ENCODE measurements at places on chromosomes 5 and 9.

DNA sequence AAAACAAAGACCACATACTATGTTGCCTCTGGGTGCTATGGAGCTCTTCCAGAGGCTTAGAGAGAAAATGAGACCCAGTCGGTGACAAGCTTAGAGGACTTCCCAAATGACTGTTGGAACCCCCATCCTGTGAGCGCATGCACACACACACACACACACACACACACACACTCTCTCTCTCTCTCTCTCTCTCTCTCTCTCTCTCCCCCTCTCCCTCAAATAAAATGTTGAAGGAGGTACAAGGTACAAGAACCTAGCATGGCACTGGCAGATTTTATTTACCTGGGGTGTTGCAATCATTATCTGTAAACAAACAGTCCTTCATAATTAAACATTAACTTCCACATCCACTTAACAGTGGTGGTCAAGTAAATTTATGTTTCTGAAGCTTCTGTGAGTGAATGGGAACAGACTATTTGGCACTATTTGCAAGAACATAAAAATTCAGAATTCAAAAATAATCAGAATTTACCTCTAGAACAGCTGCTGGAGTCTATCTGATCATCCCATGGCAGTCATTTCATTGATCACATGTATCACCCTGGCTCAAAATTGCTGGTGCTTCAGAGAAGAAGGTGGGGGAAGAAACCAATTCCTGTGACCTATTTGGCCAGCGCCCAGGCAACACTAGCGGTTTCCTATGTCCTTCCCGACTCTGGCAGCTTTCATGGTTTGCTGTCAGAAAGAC is 24.9 kb downstream of the TRPM3 start:
- no peak for DNase-seq

- no peak for DNase-seq
Measured at GRCh38 chr9:11973011-11973410, 720.2 kb upstream of the TYRP1 start.

- no peak for DNase-seq
Measured at GRCh38 chr9:114258866-114259797, 63.8 kb upstream of the ORM1 start.

DNA sequence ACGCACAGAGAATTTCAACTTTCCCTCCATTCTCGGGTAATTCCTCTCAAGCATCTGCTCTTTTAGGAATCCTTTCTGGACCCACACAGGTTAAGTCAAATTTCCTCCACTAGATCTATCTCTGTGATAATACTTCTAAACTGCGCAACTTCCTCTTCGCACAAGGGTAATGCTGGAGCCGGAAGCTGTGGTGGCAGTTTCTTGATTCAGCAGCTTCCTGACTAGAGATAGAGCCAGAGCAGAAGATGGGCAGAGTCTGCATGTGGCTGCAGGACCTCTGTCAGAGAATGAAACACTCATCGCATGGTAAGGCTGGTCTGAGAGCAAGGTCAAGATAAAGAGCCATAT is 11.1 kb upstream of the CDC42SE2 start:
- DNase-seq = peak; percentile 62

DNA sequence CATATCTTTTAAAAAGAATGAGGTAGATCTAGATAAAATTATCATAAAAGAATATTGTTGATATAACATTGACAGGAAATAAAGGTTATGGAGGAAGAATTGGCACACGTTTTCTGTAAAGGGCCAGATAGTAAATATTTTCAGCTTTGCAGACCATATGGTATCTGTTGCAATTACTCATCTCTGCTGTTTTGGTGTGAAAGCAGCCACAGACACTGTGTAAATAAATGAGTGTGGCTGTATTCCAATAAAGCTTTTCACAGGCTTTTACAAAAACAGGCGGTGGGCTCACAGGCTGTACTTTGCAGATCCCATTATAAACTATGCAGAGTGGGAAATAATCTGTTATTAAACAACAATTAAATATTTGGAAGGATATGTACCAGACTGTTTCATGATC is 87.4 kb downstream of the SGCD start:
- DNase-seq = no peak

- DNase-seq = no peak
Measured at GRCh38 chr9:37618817-37619216, 26.4 kb upstream of the TOMM5 start.

- DNase-seq = no peak
Measured at GRCh38 chr5:151408591-151409230, 38.7 kb upstream of the SLC36A1 start.

GRCh38 chr5:137144656-137145055 is 354.5 kb downstream of the SPOCK1 start:
- DNase-seq = no peak

- no peak for DNase-seq
Measured at GRCh38 chr5:178319541-178320041, 87.0 kb upstream of the PHYKPL start.

GRCh38 chr9:115743709-115744605 is 409.6 kb upstream of the PAPPA start:
- DNase-seq = no peak

DNA sequence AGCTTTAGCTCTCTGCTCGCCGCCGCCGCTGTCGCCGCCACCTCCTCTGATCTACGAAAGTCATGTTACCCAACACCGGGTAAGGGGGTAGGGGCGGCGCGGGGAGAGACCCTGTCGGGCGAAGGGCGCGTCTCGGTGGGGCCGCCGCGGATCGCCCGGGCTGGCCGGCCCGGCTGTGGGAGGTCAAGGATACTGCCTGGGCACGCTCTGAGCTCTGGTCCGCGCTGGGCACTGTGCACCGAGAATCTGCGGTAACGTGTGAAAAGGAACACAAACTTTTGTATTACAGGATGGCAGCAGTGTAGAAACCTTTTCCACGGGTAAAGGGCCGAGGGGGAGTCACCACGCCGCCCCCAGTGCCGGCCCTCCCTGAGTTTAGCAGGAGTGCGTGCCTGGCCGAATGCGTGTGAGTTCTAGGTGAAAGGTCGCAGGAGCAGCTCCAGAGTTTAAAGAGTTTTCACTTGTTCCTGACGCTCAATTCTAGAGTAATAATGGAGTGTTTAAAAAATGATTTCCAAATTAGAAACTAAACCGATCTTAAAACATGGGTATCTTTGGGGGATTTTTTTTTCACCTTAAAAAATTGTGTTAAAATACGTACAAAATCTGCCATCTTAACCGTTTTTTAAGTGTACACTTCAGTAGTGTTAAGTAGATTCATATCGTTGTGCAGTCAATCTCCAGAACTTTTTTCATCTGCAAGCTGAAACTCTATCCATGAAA is at the start of gene HSDL2:
TSS of gene HSDL2 (plus strand) at position 7 of the 723 bp plus-strand sequence. CDS start at position 63, 56 bp downstream.
- DNase-seq = no peak

- DNase-seq = no peak
Measured at GRCh38 chr9:14687042-14687719, 6.1 kb downstream of the ZDHHC21 start.

GRCh38 chr9:109735801-109736200 is 44.2 kb upstream of the PALM2AKAP2 start:
- DNase-seq = no peak

GRCh38 chr5:132420706-132421272 is 51.3 kb downstream of the SLC22A5 start:
- no peak for DNase-seq

DNA sequence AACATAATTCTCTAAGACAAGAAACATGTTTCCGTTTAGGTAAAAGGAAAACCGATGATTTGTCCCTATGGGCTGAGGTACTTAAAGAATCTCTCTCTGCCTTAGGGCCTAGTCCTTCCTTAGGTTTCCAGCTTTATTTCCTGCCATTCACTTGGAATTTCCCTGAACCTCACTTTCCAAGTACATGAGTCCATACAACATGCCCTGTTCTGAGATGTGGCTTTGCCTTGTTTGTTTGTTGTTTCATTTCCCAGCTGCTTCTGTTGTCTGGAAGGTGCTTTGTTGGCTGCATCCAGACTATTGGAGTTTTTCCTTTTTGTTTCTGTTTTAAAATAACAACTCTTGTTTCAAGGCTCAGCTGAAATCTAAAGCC is 95.2 kb downstream of the ALDH1A1 start:
- DNase-seq = no peak

DNA sequence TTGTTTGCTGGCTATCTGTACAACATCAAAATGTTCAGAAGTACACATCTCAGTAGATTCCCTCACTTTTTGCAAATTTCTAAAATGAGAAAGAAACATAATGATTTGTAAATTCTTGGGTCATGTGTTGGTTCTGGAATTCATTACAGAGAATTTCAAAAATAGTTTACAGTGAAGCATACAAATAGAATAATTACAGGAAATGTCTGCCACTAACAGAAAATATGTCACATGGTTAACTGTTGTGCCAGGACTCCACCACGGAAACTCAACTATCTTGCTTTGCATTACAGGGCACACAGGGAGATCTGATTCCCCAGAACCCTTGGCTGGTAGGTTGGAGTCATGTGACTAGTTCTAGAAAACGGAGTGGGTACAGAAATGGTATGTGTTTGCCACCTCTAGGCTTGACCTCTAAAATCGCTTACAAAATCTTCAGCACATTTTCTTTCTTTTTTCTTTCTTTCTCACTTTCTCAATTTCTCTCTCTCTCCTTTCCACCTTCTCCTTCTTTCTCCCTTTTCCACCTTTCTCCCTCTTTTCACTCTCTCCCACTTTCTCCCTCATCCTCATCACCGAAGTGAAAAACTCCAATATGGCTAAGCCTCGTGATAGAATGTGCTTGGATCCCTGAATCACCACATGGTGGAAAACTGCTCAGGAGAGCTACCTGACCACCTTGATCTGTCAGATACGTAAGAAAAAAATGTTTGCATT is 32.4 kb downstream of the RASEF start:
- no peak for DNase-seq

GRCh38 chr5:139711906-139712224 is 63.7 kb downstream of the CXXC5 start:
- DNase-seq = no peak

- no peak for DNase-seq
Measured at GRCh38 chr9:969310-970150, 6.9 kb upstream of the DMRT3 start.

- no peak for DNase-seq
Measured at GRCh38 chr5:154166901-154167791, 23.4 kb upstream of the GALNT10 start.

DNA sequence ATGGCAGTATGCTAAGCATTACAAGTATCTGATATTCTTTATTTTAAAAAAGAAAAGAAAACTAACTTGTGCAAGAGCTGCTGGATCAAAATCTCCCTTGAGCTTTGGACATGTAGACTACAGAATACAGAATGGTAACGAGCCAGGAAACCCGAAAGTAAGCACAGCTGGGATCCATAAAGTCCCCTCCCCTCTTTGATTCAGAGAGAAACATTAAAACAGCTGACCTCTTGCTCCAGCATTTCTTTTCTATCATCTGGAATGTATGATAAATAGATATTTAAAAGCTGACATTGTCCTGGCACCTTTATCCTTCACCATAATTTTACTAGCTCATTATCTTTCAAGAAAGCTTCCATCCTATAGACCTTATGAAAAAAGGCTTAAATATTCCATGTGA is 28.2 kb upstream of the LPAR1 start:
- DNase-seq = no peak

- DNase-seq = no peak
Measured at GRCh38 chr5:75992753-75993152, 90.4 kb upstream of the SV2C start.

- no peak for DNase-seq
Measured at GRCh38 chr9:109399258-109399767, 78.5 kb upstream of the EPB41L4B start.

Measured in stimulated activated CD4-positive, alpha-beta T cell treated with anti-CD3 and anti-CD28 coated beads, Interleukin-12 subunit alpha, Interleukin-12 subunit beta, amount 100 ng/mL, for 48 hours (primary cell).